ENCODE measurements at places on chromosomes 1 and 21. TPM values are rescaled to one million over a fixed set of nuclear protein-coding genes. Genes with fewer than 3 reads are reported as not detected.

The GUCA2B gene
- not detected for total RNA-seq

The LMOD1 gene
- total RNA-seq, result 915 TPM

The LRRC38 gene
- total RNA-seq, result not detected

The UBXN10 gene
- total RNA-seq, result 25.0 TPM

The ARHGEF16 gene
- total RNA-seq, result 2.2 TPM

The MFSD2A gene
- total RNA-seq, result 7.5 TPM

The UTS2 gene
- not detected for total RNA-seq

The OXCT2 gene
- 0.71 TPM for total RNA-seq

The MAP3K21 gene
- total RNA-seq, result 0.71 TPM

DNA sequence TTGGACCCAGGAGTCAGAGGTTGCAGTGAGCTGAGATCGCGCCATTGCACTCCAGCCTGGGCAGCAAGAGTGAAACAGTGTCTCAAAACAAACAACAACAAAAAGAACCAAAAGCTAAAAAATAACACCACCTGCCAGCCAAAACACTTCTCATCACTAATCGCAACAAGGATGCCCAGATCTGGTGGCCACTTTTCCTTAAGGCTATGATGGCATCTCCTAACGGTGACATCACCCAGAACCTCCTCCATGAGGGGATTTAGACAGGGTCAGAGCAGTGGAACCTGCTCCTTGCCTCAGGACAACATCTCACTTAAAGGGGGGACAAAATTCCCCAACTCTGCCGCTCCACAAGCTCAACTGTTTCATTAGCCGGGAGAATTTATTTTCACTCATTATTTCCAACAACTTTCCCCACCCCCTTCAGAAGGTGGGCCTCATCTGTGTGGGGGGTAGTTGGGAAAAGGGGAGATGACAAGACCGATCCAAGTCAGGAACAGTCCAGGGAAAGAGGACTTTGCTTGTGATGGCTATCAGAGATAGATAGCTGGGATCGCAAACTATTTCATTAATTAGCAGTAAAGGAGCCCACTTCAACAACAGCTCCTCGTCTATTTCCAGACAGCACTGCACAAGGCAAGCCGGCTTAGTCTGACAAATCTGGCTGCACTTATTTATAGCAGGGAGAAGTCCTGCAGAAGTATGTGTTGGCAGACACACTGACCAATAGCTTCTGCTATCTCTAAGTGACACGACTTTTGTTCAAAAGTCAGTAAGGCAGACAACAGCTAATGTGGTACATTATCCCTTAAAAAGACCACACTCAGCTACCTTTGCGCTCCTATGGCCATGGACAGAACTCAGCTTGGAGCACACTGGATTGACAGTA, 2.6 kb downstream of the PABPC4 start:
- no peak for DNase-seq

GRCh38 chr1:173476665-173477285, 360 bp upstream of the PRDX6 start:
- peak; percentile 97 for DNase-seq

GRCh38 chr1:87299661-87300060, 29.0 kb upstream of the LMO4 start:
- no peak for DNase-seq

- no peak for DNase-seq
These were observed 13.2 kb downstream of the TARDBP start for GRCh38 chr1:11025618-11026017.

GRCh38 chr1:181134543-181135436, 46.3 kb downstream of the IER5 start:
- DNase-seq, result no peak

DNA sequence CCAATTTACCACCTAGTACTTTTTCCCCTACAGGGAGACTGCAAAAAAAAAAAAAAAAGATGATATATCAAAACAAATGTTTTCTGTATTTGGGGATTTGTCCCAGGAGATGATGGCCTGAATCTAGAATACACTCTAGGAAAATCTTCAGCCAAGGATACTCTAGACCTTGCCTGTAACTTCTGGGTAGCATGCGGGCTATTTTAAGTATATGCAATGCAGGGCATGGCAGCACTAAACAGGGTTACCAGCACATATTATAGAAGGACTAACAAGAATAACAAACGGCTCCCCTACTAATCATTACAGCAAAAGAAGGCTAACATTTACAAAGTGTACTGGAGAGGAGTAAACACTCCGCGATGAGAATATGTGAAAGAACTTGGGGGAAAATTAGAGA, 109.6 kb downstream of the GPATCH2 start:
- no peak for DNase-seq

DNA sequence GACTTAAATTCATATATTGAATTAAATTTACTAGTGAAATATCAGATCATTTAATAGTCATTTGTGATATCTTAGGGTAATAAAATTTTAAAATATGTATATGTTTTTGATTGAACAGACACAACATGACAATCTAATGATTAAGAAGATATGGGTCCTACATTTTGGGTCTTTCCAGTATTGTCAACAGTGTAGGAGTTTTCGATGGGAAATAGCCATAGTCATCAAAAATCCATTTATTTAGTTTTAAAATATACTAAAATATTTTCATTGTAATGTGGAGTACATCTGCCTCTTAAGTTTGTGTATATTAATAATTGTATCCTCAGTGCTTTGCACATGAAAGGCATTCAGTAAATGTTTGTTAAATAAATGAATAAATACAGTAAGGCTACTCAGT, 14.0 kb downstream of the TRMT13 start:
- no peak for DNase-seq

DNA sequence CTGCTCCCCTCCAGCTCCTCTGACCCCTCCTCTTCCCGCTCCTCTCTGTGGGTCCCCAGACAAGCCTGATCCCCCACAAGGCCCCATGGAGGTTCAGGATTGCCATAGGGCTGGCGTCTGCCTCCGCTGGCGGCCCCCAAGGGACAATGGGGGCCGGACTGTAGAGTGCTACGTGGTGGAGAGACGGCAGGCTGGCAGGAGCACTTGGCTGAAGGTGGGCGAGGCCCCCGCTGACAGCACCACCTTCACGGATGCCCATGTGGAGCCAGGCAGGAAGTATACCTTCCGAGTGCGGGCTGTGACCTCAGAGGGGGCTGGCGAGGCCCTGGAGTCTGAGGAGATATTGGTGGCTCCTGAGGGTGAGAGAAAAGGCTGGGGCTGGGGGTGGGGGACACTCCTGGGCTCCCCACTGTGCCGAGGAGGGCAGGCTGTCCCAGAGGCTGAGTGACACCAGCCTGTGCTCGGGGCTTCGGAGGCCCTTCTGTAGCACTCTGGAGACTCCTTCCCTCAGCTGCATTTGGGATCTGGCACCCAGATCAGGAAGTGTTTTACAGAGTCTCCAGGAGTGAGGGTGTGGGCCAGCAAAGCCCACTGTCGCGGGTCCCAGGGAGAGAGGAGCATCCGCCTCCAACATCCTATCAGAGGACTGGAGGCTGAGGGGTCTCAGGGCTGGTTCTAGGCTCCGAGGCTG, 25.9 kb downstream of the IGFN1 start:
- DNase-seq, result no peak

DNA sequence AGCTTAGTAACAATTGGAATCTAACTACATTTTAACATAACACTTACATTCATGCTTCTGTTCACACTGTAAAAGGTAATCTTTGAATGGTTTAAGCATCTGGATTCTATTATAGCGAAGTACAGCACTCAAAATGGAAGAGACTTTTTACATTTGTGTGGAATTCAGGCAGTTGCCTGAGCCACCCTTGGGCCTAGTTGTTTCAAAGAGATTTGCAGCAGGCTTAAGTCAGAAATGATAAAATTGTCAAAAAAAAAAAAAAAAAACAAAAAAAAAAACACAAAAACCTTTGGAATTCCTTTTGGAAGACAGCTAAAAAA, 199.9 kb downstream of the LYPLAL1 start:
- no peak for DNase-seq

- DNase-seq, result no peak
These were observed 14.8 kb upstream of the NCMAP start for GRCh38 chr1:24540906-24541710.

DNA sequence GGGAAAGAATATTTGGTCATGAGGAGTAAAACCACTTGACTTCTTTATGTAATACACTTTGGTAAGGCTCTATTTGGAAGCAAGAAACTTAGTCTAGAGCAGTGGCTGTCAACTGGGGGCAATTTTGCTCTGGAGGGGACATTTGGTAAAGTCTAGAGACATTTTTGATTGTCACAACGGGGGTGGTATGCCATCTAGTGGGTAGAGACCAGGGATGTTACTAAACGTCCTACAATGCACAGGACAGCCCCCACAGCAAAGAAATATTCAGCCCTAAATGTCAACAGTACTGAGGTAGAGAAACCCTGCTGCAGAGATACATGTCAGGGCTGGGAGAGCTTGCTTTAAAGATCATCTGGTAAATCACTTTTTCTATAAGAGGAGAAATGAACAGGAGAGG, 13.5 kb downstream of the FUCA1 start:
- no peak for DNase-seq

DNA sequence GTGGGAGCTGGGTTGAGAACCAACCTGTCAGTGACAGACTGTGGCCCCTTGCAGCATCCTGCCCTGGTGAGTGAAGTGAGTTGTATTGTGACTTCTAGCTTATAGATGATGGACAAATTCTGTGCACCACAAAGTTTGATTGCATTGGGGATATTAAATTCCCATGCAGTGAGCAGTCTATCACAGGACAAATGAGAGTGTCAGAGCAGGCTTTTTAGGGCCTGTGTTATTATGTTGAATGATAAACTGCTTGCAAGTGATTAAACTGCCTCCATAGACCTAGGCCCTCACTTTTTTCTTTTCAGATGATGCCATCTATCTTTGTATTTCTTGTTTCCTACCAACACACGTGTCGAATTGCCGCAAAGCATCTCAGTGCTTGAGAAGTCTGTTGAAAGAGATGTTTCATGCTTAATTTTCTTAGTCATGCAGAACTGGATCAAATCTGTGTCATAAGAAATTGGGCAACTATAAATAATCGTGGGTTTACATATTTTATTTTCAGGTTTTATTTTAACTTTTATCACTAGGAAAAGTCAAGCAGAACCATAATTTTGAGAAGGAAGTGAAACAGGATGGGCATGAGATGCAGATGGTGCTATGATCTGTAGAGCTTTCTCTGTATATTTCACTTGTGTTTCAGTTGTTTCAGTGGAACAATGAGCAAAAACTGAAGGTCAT, 199.2 kb downstream of the S1PR1 start:
- no peak for DNase-seq

DNA sequence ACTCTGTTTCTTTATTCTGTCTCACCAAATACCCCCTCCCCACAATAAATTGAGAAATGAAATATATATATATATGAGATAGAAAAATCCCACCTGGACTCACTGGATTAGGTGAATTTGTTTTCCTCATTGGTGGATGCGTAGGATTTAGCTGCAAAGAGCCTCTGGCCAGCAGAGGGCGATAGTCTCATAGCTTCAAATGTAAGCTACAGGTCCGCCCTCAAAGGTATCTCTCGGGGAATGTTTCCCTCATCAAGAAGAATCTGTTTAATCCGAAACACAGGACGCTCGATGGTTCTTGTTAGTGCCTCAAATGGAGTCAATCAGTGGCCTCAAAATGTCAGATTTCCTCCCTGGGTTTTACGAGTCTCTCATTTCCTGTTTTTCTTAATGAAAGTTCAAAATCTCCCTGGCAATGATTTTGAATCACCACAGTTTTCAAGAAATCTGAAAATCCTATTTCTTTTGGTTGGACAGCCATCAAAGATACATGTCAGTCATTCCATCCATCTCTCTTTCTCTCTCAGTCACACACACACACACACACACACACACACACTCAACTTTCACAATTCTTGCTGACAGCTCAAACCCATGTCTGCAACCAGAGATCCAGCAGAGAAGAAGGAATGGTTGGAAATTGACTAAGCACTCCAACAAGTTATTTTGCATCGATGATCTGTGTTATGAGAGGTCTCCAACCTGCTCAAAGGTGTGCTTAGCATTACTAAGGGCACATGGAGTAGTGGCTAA, 13.9 kb upstream of the CAMK1G start:
- peak; percentile 76 for DNase-seq

- DNase-seq, result no peak
These were observed 288.6 kb downstream of the RGS7 start for GRCh38 chr1:241068359-241068758.

DNA sequence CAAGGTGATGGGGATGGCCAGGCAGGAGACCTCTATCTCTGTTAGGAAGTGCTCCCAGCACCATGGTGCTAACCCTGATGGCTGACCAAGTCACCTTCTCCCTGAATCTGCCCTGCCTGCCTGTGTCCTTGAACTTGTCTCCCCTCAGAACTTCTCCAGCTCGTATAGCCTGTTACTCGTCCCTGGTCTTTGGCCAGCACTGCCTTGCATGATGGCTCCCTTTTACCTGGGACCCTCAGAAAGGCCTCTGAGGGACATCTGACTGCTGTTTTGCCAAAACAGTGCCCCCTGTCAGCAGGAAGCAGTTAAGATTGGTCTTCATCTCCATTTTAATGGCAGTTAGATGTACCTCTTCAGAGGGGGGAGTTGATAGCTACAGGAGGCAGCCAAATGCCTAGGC, 148.3 kb downstream of the RHOU start:
- DNase-seq, result no peak

GRCh38 chr1:223780318-223780717, 65.4 kb downstream of the TP53BP2 start:
- peak; percentile 24 for DNase-seq

GRCh38 chr21:31629972-31630711, 29.4 kb upstream of the SOD1 start:
- no peak for DNase-seq

- DNase-seq, result peak; percentile 74
These were observed 140.2 kb upstream of the HOOK1 start for GRCh38 chr1:59674595-59674994.

GRCh38 chr1:4425892-4426291, 228.5 kb upstream of the AJAP1 start:
- no peak for DNase-seq

DNA sequence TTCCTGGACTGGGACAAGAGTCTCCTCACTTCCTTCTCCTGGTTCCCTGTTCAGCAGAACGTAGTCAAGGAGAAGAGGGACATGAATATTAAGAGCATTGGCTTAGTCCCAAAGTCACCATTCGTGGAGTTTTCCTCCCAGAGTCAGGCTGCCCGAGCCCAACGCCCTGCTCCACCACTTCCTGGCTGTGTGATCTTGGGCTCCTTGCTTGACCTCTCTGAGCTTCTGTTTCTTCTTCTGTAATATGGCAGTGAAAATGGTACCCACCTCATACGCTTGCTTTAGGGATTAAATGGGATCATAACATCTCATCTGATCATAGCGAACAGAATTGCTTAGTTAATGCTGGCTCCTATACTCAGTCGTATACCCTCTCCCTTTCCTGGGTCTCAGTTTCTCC, 12.0 kb upstream of the CASZ1 start:
- no peak for DNase-seq

Data from sigmoid colon (tissue), 7 donors.